ENCODE measurements at places on chromosomes 5 and 9.

GRCh38 chr9:120974921-120975320 is 48.3 kb upstream of the TRAF1 start:
- no peak for DNase-seq

DNA sequence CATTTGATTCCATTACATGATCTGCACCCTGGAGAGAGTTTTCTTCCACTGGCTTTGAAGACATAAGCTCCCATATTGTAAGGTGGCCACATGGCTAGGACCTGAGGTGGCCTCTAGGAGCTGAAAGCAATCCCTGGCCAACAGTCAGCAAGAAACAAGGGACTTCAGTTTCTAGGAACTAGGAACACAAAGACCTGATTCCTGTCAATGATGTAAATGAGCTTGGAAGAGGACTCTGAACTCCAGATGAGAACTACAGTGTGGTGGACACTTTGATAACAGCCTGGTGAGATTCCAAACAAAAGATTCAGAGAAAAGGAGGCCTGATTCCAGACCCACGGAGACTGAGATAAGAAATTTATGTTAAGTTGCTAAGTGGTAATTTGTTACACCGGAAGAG is 129.0 kb downstream of the MCTP1 start:
- DNase-seq: no peak

- DNase-seq: no peak
Observed at GRCh38 chr5:175738126-175738525, 80.3 kb downstream of the HRH2 start.

- no peak for DNase-seq
Observed at GRCh38 chr5:131230406-131230805, 33.4 kb upstream of the CDC42SE2 start.

DNA sequence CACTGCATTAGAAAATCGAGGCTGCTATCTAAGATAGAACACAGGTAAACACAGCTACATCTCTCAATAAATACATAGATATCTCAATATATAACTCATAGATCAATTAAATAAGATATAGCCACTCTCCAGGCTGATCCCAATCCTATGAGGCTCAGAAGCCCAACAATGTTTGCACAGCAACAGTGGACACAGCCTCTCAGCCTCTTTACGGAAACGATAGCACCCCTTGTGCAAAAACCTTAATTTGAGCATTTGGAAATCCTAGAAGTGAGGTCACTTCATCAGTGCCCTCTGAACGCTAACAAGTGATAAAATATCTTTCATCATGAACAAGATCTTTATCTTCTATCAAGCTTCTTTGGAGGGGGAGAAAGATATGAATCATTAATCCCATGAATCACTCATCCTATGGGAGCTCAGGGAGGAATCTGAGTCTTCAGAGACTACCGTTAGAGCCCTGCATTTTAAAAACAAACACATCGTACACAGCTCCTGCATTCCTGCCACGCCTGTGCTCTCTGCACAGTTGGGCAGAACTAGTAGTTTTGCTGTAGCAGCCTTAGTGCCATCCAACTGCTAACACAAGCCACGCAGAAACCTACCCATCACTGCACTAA is 71.4 kb downstream of the MED27 start:
- peak; percentile 44 for DNase-seq

GRCh38 chr9:89410641-89411350 is 87.1 kb downstream of the SEMA4D start:
- no peak for DNase-seq

GRCh38 chr9:133004999-133005760 is 25.6 kb upstream of the GTF3C5 start:
- no peak for DNase-seq

GRCh38 chr5:110354311-110354710 is 372.2 kb downstream of the TMEM232 start:
- DNase-seq: no peak

- DNase-seq: peak; percentile 55
Observed at GRCh38 chr5:132238169-132238744, 10.6 kb upstream of the P4HA2 start.

- DNase-seq: no peak
Observed at GRCh38 chr9:114607671-114608524, 3.2 kb upstream of the TMEM268 start.

- DNase-seq: no peak
Observed at GRCh38 chr5:154300207-154300883, 109.8 kb downstream of the GALNT10 start.

GRCh38 chr9:113906411-113907110 is 30.5 kb downstream of the ZNF618 start:
- no peak for DNase-seq

DNA sequence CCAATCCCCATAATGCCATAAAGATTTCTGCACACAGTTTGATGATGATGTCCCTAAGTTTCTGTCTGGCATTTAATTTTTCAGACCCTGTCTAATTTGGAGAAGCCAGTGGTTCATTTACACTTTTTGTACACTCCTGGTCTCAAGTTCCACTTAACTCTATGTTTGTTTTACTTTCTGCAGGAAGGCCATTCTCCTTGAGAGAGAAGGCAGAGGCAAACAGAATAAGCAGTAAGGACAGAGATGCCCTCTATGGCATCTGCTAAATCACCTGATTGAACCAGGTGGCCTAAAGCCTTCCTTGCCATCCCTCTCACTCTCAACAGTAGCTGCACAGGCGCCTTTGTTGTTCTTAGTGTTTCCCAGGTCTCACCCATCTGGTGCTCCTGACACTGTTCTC is 86.1 kb upstream of the LRRTM2 start:
- no peak for DNase-seq

GRCh38 chr5:178206166-178207101 is 2.1 kb downstream of the HNRNPAB start:
- no peak for DNase-seq

DNA sequence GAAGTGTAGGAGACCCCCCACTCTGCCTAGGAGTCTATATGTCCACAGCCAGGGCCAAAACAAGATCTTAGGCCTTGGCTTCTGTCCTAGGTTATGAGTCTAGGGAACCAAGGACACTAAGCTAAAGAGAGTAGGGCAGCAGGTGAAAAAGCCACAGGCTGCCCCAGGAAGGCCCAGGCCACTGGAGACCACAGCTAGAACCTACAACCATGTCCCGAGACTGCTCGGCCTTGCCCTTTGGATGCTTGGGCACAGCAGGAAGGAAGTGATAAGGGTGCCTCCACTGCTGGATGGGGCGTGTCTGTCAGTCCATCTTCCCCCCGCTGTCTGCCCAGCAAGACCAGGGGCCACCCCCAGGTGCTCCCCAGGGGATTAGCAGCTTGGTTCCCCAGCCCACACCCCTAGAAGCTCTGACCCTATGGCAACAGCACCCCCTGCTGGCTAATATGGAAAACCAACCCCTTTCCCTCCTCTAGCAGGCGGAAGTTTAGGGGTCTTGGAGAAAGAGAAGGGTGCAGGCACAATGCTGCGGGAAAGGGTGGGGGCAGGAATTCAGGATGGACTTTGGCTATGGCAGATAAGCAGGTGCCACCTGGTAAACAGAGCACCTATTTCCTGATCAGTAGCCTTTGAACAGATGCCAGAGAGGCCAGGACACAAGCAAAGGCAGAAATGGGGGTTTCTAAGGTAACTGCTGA is 10.5 kb upstream of the IRF1 start:
- DNase-seq: peak; percentile 22

- no peak for DNase-seq
Observed at GRCh38 chr5:45277860-45278259, 418.3 kb downstream of the HCN1 start.

GRCh38 chr9:131048820-131049219 is 39.8 kb downstream of the LAMC3 start:
- no peak for DNase-seq

DNA sequence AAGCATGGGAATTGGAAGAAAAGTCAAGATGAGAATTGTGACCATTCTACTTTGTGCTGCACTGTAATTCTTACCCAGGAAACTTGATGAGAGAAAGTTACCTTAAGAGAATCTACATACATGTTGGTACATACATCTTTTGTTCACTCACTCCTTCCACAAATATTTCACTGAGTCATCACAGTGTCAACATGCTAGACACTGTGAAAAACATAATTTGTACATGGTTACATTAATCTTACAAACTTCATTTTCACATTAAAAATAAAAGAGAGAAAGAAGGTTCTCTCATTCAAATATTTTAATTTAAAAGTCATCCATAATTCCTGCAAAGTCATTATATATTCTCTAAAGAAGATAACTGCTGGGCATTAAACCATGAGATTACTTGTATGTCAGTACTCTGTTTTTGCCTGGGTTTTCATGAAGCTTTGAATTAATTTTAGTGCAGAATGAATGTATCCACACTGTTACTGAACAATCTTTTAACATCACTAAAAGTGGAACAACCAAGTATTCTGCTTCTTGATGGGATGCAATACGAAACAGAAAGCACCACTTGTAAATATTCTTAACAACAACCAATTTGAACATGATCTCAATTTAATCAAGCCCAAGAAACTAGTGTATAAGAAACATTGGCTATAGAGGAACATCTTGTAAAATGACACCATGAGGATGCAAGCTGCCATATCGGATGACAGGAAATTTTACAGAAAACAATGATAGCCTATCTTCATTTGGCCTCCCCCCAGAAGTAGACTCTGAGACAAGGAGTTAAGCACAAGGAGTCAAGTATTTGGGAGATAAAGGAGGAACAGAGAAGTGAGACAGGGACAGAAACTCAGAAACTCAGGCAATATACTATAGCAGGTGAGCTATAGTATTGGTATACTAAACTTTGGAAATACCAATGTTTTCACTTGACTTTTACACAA is 28.4 kb downstream of the ERP44 start:
- no peak for DNase-seq

DNA sequence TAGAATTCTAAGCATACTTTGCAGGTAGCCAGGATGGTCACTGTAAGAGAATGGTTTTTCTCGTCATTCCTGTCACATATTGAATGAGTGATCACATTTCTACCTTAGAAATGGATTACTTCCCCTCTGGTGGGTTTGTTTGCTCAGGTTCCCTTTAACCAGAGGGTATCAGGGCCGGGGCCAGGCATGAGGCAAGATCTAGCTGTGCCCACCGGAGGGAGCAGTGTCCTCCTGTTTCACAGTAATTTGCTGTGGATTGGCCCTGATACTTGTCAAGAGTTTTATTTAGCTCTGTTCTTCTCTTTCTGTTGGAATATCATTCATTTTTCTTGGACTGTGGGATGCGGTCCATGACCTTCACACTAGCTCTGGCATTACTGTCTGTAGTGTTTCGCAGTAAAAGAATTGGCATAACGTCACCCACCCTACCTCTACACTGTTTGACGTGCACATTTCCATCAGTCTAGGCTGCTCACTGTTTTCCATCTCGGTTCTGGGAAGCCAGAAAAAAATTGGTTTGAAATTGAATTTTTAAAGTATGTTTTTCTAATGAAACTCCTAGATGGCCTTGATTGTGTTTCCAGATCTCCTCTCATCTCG is 42.4 kb upstream of the ZBED3 start:
- DNase-seq: peak; percentile 22

DNA sequence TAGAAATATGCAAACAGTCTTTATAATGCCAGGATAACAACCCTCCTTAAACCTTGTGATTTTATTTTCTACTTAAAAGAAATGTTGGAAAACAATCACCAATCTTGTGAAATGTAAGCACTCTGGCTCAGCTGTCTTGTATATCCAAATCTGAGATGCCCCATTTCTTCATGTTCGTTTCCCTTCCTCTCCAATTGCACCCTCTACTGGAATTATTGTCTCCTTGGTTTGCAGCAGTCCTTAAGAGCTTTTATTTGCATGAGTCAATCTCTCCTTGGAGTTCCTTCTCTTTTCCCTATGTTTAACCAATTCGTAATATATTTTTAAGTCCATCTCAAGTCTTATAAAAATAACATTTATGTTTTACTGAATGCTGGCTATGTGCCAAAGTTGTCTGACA is 362.0 kb upstream of the CDH10 start:
- DNase-seq: no peak

GRCh38 chr5:89313804-89314588 is 431.0 kb upstream of the MEF2C start:
- peak; percentile 76 for DNase-seq

- peak; percentile 76 for DNase-seq
Observed at GRCh38 chr5:74167206-74167929, 473.2 kb downstream of the ENC1 start.

All from NCI-H226 (cell line).